Kasumi-1 (cell line): ENCODE measurements at places on chromosomes 1 and 21.
A peak's percentile ranks its signal among the peaks of the same experiment; 100 is the strongest.

- no peak for DNase-seq
Observed at GRCh38 chr1:13583966-13584791, 547 bp downstream of the PDPN start.

DNA sequence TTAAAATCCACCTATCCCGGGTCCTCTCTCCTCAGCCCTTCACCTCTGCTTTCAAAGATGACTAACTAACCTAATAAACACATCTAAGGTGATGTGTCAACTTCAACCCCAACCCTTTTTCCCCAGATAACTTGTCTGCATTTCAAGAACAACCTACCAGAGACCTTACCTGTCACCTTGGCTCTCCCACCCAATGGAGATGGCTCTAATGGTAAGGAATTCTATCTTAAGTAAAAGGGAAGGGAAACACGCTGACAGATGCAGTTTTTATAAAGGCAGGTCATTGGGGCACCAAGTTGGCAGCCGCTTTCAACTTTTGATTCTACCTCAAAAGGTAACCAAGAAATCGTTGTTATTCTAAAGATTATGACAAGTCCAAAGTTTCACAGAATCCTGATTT, 37.6 kb downstream of the MRPL39 start:
- no peak for DNase-seq

GRCh38 chr1:22895357-22895756, 77.3 kb downstream of the LACTBL1 start:
- DNase-seq = no peak

GRCh38 chr1:153025797-153026196, 5.2 kb upstream of the SPRR1B start:
- DNase-seq = no peak

DNA sequence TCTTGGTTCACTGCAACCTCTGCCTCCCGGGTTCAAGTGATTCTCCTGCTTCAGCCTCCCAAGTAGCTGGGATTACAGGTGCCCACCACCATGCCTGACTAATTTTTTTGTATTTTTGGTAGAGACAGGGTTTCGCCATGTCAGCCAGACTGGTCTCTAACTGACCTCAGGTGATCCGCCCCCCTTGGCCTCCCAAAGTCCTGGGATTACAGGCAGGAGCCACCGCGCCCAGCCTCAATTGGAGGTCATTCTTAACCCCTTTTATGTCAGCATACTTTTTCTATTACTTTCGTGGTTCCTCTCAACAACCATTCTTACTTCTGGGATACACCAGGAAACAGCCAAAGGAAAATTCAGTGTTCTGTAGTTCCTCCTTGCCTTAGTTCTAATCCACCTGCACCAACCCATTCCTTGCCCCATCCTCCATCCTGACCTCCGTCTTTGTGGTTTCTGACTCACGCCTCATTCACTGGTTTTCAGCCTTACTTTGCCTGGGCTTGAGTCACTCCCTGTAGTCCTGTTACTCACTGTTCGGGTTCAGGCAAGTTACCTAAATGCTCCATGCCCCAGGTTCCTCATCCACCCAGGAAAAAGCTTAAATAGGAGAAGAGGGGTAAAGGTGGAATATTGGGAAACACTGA, 12.9 kb upstream of the BCL10 start:
- DNase-seq = peak; percentile 34

DNA sequence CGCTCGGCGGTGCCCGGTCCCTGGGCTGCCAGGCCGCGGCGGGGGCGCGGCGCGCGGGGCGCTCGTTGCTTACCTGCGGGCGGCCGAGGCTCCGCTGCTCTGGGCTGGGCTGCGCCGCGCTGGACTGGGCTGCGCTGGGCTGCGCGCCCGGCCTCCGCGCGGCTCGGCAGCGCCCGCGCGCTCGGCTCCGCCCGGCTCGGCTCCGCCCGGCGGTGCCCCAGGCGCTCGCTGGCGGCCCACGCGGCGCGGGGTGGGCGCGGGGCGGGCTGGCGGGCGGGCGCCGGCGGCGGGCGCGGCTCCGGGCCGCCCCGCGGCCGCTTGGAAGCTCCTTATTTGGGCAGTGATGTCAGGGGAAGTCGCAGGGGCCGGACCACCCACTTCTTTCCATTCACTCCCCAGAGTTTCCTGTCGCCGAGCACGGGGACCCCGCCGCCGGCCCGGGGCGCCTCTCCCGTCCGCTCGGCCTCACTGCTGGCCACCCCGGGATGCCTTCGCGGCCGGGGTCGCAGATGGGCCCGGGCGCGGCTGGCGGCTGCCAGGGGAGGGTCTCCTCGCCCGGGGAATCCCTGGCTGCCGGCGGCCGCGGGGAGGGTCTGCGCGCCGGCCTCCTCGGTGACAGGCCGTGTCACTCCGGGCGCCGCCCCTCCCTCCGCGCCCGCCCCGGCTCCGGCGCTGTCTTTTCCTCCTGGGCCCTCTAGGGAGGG, 177.7 kb upstream of the EDN2 start:
- DNase-seq = peak; percentile 58

DNA sequence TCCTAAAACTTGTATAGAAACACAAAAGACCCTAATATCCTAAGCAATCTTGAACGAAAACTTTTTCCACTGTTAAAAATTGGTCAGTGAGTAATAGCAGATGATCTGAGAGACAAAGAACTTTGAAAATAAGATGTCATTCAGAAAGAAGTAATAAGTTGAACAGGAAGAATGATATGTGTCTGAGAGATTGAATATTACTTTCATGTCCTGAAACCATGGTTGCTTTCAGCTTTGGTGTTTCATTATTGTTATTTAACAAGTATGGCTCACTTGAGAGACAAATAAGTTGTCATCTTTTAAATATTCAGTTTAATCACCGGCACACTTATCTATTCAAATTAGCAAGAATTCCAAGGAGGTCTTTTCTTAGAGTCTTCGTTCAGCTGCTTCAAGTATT, 11.4 kb downstream of the PRKACB start:
- DNase-seq = no peak

- DNase-seq = no peak
Observed at GRCh38 chr1:1116701-1117468, 996 bp upstream of the C1orf159 start.

- no peak for DNase-seq
Observed at GRCh38 chr1:202798260-202798659, 10.0 kb downstream of the KDM5B start.

DNA sequence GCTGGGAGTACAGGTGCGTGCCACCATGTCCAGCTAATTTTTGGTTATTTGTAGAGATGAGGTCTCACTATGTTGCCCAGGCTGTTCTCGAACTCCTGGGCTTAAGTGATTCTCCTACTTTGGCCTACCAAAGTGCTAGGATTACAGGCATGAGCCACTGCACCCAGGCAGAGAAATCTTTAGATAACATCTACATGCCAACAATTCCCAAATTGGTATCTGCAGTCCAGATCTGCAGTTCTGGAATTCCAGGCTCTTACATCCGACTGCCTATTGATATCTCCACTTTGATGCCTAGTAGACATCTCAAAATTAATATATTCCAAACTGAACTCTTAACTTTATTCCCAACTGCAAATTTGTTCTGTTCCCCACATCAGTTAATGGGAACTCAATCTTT, 23.3 kb downstream of the INAVA start:
- DNase-seq = no peak

DNA sequence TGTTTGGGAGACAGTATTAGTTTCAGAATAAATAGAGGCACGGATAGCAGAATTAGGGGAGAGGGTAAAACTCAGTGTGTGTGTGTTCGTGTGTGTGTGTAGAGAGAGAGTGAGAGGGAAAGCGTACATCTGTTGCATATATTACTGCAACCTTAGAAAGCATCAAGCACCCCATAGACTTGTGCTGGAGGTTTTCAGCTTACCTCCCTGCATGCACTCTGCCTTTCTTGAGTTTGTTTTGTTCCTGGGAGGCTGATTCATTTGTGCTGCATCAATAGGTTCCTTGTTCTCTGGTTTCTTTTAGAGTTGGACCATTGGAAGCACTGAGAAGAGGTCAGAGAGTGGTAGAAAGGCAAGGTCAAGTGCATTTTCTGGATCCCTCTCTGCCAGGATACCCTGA, 104.4 kb upstream of the KCNK1 start:
- DNase-seq = no peak

DNA sequence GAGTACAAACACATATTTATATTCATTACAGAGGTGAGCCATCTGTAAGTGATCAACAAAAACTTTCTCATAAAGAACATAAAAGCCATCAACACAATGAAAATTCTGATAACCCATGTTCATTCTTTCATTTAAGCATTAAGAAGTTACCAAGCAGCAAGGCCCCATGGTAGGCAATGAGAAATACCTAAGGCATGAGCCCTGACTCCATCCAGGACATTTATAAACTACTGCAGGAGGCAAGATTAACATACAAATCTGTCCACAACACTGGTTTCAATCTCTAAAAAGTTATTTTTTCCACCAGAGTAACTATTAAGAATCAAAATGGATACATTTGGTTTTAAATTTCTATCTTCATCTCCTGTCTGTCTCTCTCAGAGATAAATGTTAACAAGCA, 76.1 kb downstream of the SIPA1L2 start:
- no peak for DNase-seq
